Spinal cord (tissue), 10 donors: ENCODE measurements at places on chromosomes 2 and 18.
A peak's percentile ranks its signal among the peaks of the same experiment; 100 is the strongest.

DNA sequence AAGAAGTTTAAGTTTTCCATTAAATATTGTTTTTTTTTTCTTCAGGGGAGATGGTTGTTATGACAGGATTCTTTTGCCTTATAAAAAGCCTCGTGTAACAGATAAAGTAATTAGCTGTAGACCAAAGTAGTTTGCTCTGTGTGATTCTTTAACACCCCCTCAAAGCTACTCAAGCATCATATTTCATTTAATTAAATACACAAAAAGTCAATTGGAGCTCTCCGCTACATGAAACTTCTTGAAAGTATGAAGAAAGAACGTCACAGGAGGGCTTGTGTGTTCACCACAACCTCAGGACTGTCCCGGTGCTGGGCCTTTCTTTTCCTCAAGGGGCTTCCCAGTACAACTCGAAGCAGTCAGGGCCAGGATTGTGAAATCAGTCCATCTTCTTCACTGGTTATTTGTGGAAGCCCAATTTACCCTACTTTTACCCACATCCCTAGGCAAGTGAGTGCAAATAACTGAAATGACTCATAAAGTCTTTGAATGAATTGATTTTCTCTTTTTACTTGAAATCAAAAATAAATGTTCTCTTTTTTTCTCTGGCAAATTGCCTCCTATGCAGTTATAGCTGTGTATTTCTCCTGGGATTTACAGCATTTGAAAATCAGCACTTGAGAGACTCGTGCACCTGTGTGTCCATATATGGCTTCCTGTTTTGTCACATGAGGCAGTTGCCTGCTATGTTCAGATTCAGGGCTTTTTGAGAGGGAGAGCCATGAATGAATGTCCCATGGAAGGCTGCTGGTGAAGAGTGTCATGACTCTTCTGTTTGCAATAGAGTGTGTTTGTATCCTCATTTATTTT lies 48.6 kb downstream of the LINC00305 start:
- H3K4me3 ChIP-seq: no peak overlapping the region
- H3K36me3 ChIP-seq: no peaks in the 10 kb centered on the region
- H3K4me1 ChIP-seq: no peaks in the 10 kb centered on the region

GRCh38 chr2:198371921-198372543 lies 567.6 kb downstream of the PLCL1 start:
- no peaks in the 10 kb centered on the region for H3K27me3 ChIP-seq
- no peaks in the 10 kb centered on the region for H3K4me1 ChIP-seq
- H3K27ac ChIP-seq: no peak overlapping the region
- H3K4me3 ChIP-seq: no peak overlapping the region
- no peaks in the 10 kb centered on the region for H3K36me3 ChIP-seq

DNA sequence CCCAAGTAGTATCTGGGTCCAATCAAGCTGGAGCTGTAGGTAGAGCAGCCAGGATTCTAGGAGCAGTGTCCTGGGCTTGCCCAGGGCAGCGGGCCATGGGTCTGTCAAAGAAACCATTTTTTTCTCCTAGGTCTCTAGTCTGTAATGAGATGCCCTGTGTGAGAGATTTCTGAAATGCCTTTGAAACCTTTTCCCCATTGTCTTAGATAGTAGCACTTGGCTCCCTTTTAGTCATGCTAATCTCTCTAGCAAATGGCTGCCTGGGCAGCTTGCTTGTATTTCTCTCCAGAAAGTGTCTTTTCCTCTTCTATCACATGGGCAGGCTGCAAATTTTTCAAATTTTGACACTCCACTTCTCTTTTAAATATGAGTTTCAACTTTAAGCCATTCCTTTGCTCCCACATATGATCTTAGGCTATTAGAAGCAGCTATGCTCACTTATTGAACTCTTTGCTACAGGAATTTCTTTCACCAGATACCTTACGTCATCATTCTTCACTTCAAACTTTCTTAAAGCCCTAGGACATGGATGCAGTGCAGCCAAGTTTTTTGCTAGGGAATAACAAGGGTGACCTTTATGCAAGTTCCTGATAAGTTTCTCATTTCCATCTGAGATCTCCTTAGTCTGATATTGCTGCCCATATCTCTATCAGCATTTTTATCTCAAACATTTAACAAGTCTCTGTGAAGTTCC lies 890.2 kb upstream of the VRK2 start:
- H3K27me3 ChIP-seq: no peaks in the 10 kb centered on the region
- H3K27ac ChIP-seq: no peak overlapping the region
- no peaks in the 10 kb centered on the region for H3K36me3 ChIP-seq

DNA sequence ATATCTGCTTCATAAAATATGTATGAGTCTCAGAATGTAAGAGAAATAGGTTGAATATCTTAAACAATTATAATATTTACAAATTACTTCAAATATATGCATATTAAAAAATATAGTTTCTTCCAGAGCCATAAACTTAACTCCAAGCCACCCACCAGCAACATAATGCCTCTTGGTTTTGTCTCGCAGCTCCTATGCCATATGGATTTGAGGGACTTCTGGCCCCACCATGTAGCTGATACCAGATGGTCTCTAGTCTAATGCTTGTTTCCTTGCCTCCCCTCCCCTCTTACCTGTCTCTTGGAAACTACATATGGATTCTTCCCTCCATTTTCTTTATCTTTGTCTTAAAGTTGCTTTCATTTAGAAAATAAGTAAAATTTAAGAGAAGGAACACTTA lies 114.3 kb downstream of the GCA start:
- no peak overlapping the region for H3K4me3 ChIP-seq
- no peak for DNase-seq
- no peaks in the 10 kb centered on the region for H3K36me3 ChIP-seq
- H3K27ac ChIP-seq: no peak overlapping the region
- no peaks in the 10 kb centered on the region for H3K4me1 ChIP-seq

DNA sequence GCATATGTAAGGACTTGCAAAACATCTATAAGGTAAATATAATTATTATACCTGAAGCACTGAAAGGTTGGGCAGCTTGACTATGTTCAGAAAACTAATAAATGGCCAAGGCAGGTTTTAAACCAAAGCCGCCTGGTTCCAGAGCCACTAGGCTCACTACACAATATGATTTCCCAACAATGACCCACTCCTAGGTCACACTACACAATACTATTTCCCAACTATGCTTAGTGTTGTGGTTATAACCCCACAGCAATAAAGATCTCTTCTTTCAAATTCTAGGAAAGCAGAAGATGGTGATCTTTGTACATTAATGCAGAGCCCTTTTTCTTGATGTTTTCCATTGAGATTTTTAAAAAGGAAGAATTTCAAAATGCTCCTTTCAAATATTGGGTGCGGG lies 180.4 kb downstream of the CYRIA start:
- no peak overlapping the region for H3K27ac ChIP-seq
- H3K4me3 ChIP-seq: no peak overlapping the region
- no peak for DNase-seq
- H3K36me3 ChIP-seq: no peaks in the 10 kb centered on the region
- H3K27me3 ChIP-seq: no peaks in the 10 kb centered on the region

DNA sequence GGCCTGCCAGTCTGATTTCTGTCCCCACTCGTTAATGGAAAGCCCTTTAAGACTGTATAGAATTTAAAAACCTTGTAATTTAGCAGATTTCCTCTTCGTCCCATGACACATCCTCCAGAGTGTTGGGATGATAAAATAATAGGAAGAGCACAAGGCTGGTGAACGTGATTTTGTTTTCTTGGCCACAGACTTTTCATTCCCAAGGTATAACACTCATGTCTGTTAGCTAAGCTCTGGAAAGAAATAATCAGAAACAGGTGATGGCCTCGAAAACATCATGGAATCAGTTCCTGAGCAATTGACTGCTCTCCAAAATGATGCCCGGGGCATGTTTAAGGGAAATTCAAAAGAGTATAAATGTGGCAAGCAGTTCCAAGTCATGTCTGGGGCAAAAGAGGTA lies 337.8 kb upstream of the TCF4 start:
- no peaks in the 10 kb centered on the region for H3K4me1 ChIP-seq
- H3K4me3 ChIP-seq: no peak overlapping the region
- H3K27ac ChIP-seq: no peak overlapping the region
- H3K27me3 ChIP-seq: no peaks in the 10 kb centered on the region
- H3K36me3 ChIP-seq: no peaks in the 10 kb centered on the region

- H3K27ac ChIP-seq: no peak overlapping the region
- H3K4me3 ChIP-seq: no peak overlapping the region
- no peaks in the 10 kb centered on the region for H3K27me3 ChIP-seq
- H3K4me1 ChIP-seq: no peaks in the 10 kb centered on the region
Measured at GRCh38 chr18:56487801-56488200, 150.6 kb downstream of the TXNL1 start.

GRCh38 chr2:8567469-8568260 lies 114.2 kb upstream of the ID2 start:
- no peak for DNase-seq
- H3K36me3 ChIP-seq: no peaks in the 10 kb centered on the region
- no peak overlapping the region for H3K4me3 ChIP-seq
- peaks cover 45% of the 10 kb centered on the region for H3K4me1 ChIP-seq
- H3K27me3 ChIP-seq: no peaks in the 10 kb centered on the region
- no peak overlapping the region for H3K27ac ChIP-seq

DNA sequence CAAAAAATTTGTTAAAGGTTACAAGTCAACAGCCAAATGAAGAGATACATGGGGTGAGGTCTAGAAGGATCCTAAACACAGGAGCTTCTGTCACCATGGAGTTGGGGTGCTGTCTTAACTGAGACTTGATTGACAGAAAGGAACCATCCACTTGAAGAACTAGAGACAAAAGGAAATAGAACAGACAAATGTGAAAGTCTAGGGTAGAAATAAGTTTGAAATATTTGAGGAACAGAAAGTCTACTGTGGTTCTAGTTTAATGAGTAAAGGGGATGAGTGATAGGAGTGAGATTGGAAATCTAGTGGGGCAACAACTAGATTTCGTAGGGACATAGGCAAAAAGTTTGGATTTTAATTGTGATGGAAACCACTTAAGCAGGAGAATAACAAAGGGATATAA lies 18.7 kb downstream of the RBBP8 start:
- DNase-seq: no peak
- H3K27ac ChIP-seq: no peak overlapping the region
- H3K4me1 ChIP-seq: no peaks in the 10 kb centered on the region
- H3K36me3 ChIP-seq: peaks cover 7% of the 10 kb centered on the region
- no peak overlapping the region for H3K4me3 ChIP-seq

GRCh38 chr2:43233218-43234212 lies 7.1 kb upstream of the ZFP36L2 start:
- H3K4me3 ChIP-seq: no peak overlapping the region
- no peaks in the 10 kb centered on the region for H3K27me3 ChIP-seq
- H3K4me1 ChIP-seq: peaks cover 6% of the 10 kb centered on the region
- H3K36me3 ChIP-seq: peaks cover 10% of the 10 kb centered on the region

DNA sequence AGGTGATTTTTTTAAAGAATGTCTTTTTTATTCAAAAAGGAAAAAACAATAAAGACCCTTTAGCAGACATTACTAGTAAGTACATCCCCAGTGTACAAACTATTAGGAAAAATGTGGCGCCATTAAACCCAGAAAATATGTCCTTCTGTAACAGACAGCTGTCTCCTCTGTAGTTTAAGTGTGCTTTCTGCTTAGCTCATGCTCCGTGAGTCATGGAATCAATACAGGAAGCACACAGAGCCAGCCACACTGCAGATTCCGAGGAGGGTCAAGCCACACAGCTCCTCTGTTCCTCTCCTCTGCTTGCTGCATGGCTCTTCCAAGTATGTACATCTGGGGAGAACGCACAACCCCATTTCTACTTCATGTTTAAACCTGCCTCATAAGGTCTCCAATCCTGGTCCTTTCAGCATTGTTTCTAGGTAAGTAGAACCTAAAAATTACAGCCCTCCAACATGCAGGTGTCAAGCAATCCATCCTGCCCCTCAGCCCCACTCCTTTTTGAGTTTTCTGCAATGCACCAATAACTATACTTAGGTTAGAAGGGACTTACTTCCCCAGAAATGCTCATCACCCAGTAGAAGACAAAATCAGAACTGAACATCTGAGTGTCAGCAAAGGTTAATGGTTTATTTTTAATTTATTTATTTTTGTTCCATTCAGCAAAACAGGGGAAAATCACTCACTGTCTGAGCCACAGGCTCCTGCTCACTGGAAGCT lies 37.5 kb downstream of the ACVR1 start:
- DNase-seq: no peak
- H3K4me3 ChIP-seq: peak overlapping the region; percentile 9
- peaks cover 21% of the 10 kb centered on the region for H3K4me1 ChIP-seq
- peak overlapping the region; percentile 54 for H3K27ac ChIP-seq

DNA sequence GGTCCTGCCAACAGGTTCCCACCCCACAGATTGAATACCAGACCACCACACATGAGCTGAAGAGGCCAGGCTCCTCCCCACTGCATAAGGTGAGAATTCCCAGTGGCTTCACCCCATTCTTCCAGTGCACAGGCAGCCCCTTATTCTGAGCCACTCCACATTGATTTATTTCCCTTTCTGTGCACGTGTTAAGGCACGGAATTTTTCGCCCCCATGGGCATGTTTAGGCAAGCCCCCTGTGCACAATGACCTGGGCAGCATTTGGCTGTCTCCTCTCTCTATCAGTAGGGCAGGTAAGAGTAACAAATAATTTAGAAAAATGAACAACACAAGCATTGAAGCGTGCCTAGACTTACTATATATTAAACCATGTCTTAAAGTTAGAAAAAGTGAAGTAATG lies 15.2 kb upstream of the CHAC2 start:
- H3K36me3 ChIP-seq: peaks cover 5% of the 10 kb centered on the region
- DNase-seq: no peak
- no peak overlapping the region for H3K27ac ChIP-seq

DNA sequence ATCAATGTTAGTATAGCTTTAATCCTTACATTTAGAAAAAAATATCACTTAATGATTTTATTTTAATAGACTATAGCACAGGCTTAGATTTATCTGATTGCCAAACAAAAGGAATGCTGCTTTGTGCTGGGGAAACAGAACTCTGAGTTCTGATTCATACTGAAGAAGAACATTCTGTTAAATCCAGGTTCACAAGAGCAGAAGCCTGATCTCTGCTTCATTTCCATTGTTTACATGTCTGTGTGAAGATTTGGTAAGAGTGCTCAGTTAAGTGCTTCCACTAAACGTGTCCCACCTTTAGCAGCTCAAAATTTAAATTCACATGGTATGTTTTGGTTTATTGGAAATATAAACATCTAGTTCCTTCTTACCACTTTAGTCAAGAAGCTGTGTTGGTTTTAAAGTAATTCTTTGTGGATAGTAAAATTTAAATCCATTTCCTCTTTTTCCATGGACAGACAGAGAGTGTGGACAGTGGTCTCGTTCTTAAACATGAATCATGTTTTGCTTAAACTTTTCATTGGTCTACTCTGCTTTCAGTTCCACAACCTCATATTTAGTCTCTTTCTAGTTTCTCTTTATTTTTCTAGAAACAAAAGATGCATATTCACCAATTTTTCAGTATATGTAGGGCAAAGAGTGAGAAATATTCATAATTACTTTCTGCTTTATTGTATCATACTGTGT lies 59.1 kb downstream of the NYAP2 start:
- no peak overlapping the region for H3K27ac ChIP-seq
- H3K36me3 ChIP-seq: no peaks in the 10 kb centered on the region
- no peak overlapping the region for H3K4me3 ChIP-seq
- H3K4me1 ChIP-seq: no peaks in the 10 kb centered on the region
- H3K27me3 ChIP-seq: no peaks in the 10 kb centered on the region

GRCh38 chr18:9737472-9738121 lies 29.5 kb downstream of the RAB31 start:
- no peaks in the 10 kb centered on the region for H3K27me3 ChIP-seq
- H3K36me3 ChIP-seq: no peaks in the 10 kb centered on the region
- H3K4me3 ChIP-seq: no peak overlapping the region
- peaks cover 55% of the 10 kb centered on the region for H3K4me1 ChIP-seq
- H3K27ac ChIP-seq: peak overlapping the region; percentile 81
